ENCODE measurements at places on chromosomes 2 and 18.

DNA sequence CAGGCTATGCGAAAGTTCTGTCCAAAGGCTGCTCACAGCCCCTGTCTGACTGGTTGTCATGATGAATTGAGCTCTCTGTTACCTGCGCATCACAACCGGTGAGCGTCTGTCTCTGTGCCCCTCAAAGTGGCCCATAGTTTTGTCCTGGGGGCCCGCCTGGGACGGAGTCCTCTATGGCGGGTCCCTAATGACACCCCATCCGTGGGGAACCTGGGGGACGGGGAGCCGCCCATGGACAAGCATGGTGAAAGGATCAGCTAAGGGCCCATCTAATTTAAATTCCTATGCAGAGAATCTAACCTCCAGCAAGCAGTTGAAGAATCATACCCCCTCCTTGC, 473 bp downstream of the ELMOD3 start:
- DNase-seq = no peak

- no peak for DNase-seq
Observed at GRCh38 chr2:234571620-234572407, 74.9 kb upstream of the ARL4C start.

- DNase-seq = peak; percentile 91
Observed at GRCh38 chr2:28338046-28338817, 54.4 kb upstream of the FOSL2 start.

- DNase-seq = no peak
Observed at GRCh38 chr2:33903215-33903614, 304.1 kb upstream of the FAM98A start.

GRCh38 chr18:79227621-79228020, 158.4 kb downstream of the ATP9B start:
- DNase-seq = no peak

GRCh38 chr2:25430556-25430955, 88.8 kb upstream of the DNMT3A start:
- DNase-seq = no peak
